ENCODE measurements at places on chromosomes 3 and 15. TPM values are rescaled to one million over a fixed set of nuclear protein-coding genes. Genes with fewer than 3 reads are reported as not detected.
A peak's percentile ranks its signal among the peaks of the same experiment; 100 is the strongest.

CPEB1 gene
- 2.4 TPM for total RNA-seq

EAF2 gene
- total RNA-seq, result 3.7 TPM

GRCh38 chr3:183116025-183116614 lies 16.8 kb upstream of the MCCC1 start:
- no peak for DNase-seq

GRCh38 chr15:29612701-29613100 lies 209.6 kb downstream of the TJP1 start:
- DNase-seq, result no peak

- DNase-seq, result no peak
Measured at GRCh38 chr3:37662785-37663184, 198.9 kb upstream of the CTDSPL start.

CELF6 gene
- 1.1 TPM for total RNA-seq

GRCh38 chr3:136022529-136023263 lies 57.2 kb downstream of the PPP2R3A start:
- no peak for DNase-seq

DNA sequence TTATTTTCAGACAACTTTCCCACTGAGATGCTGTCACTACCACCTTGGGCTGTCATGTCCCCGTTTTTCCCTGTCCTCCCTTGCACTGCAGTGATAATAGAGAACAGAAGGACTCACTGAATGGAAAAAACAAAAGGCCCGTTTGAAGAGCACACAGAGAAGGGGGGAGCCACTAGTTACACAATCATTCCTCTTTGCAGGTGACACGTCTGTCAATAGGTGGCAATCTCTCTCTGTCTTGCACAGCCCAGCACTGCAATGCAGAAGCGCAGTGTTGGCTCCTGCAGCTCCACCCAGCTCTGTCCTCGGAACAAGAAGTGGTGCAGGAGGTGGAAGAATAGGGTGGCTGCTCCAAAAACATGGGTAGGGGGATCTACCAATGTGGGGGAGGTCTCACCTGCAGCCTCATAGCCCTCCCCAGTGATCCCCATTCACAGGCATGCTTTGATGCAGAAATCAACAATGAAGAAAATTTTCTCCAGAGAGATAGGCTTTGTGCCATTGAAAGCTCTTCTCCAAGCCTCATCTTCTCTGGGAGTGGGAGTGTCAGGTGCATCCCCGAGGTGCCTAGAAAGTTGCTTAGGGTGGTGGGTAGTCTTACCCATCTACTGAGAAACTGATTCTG lies 31.8 kb downstream of the FSTL1 start:
- no peak for DNase-seq

CCDC9B gene
- total RNA-seq, result 165 TPM

PIF1 gene
- total RNA-seq, result 1.2 TPM

GRCh38 chr3:74646094-74646493 lies 31.6 kb upstream of the CNTN3 start:
- DNase-seq, result no peak

- no peak for DNase-seq
Measured at GRCh38 chr3:20246662-20247061, 60.7 kb upstream of the SGO1 start.

FAM174B gene
- total RNA-seq, result 22.2 TPM

TMIE gene
- 0.95 TPM for total RNA-seq

GRCh38 chr3:104018541-104018940 lies 1348.2 kb upstream of the ALCAM start:
- DNase-seq, result no peak

GRCh38 chr3:64489361-64490044 lies 198.3 kb downstream of the ADAMTS9 start:
- DNase-seq, result peak; percentile 42

DNA sequence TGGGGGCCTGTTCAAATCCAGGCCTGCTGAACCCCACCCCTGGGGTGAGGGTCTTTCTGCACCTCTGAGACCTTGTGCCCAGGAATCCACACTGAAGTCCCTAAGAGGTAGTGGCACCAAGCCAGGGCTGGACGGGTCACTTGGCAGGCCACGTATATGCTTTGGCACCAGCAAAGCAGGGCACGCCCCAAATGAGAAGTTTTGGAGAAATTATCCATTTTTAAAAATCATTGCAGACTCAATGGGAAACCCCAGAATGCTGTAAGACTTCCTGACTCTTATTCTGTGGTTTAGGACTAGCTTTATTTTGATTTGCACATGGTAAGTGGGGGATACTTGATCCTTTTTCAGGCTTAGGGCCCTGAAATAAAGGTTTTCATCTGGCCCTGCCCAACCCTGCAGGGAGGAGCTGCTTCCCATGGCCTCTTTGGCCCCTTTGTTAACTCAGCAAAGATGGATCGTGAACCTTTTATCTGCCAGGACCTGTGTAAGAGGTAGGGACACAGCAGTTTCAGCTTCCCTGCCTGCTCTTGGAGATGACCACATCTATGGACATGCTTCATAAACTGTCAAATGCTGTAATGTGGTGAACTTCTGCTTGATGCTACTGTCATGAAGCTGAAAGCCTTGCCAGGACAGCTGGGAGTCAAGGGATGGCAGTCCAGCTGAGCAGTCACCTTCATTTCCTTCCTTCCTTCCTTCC lies 88.0 kb downstream of the HMG20A start:
- no peak for DNase-seq

ONECUT1 gene
- total RNA-seq, result not detected

UCN2 gene
- 0.24 TPM for total RNA-seq

PHC3 gene
- total RNA-seq, result 42.4 TPM

ERC2 gene
- total RNA-seq, result 0.16 TPM

DNA sequence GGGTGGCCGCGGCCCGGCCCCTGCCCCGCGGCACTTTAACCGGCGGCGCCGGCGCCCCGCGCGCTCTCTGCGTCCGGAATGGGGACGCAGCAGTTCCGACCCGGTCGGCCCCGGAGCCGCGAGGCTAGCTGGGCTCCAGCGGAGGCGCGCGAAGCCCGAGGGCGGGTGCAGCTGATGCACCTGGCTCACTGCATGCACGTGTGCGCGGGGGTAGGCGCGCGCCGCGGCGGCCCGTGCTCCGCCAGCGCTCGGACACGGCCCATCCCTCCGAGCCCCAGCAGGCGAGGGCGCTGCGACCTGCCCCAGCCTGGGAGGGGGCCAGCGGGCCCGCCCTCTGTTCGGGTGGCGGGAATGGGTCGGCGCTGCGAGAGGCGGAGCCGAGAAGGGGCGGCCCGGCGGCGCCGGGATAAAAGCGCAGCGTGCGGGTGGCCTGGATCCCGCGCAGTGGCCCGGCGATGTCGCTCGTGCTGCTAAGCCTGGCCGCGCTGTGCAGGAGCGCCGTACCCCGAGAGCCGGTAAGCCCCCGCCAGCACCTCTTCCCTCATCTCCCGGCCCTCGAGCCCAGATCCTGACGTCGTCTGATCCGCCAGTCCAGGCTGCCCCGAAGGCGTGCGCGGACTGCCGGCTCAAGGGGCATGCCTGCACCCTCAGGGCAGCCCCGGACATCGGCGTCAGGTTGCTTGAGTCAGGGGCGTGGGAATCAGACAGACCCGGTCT lies at the start of the genes CHDH and IL17RB:
Gene CHDH (minus strand): TSS at position 286 of the 717 bp plus-strand sequence. CDS start 22,411 bp downstream, outside the sequence.
Gene IL17RB (plus strand): TSS at position 435 of the 717 bp plus-strand sequence. CDS start 21 bp downstream, at position 456.
- DNase-seq, result peak; percentile 64

DNA sequence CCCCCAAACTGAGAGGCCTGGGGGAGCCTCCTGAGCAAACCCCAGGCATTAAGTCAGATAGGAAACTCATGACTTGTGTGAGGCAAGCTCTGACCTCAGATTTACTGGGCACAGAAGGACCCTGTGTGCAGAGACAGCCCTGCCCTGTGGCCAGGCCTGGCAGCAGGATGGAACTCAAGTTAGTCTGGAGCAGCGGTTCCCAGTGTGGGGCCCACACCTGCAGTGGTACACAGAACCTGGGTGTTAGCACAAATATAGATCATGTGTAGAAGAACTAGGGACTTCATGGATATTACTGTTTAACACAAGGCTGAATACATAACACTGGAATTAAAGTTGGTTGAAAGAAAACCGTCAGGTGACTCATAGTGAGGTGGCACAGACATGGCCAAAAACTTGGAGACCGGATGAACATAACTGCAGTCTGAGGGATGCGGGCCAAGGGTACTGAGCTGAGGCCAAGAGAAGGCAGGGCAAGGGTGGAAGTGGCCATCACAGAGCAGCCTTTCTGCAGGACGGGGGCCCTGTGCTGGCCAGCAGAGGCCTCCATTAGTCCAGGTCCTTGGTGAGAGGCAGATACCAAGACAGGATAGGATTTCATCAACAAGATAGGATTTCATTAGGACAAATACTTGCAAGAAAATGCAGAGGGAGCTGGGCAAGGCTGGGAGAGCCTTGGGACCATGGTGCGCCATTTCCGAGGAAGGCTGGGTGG lies 40.9 kb downstream of the IRAK2 start:
- no peak for DNase-seq

DNA sequence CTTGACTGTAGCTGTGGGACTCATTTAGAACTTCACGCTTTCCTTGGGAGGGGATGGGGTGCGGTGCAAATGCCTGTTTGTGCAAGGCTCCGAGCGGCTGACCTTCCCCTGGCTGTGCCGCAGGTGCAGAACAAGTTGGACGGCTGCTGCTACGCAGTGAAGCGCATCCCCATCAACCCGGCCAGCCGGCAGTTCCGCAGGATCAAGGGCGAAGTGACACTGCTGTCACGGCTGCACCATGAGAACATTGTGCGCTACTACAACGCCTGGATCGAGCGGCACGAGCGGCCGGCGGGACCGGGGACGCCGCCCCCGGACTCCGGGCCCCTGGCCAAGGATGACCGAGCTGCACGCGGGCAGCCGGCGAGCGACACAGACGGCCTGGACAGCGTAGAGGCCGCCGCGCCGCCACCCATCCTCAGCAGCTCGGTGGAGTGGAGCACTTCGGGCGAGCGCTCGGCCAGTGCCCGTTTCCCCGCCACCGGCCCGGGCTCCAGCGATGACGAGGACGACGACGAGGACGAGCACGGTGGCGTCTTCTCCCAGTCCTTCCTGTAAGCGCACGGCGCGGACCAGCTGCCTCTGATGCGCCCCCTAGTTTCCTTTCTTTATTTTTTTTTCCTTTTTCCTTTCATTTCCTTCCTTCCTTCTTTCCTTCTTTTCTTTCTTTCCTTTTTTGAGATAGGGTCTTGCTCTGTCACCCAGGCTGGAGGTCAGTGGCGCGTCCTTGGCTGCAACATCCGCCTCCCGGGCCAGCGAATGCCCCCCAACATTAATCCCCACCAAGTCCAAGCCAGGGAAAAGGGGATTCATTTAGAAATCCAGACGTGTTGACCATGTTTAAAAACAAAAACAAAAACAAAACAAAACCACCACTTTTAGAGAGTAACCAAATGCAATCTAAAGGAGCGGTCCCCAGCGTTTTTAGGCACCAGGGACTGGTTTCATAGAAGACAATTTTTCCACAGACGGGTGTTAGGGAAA lies 42.7 kb downstream of the EIF2AK4 start:
- DNase-seq, result peak; percentile 73

DNA sequence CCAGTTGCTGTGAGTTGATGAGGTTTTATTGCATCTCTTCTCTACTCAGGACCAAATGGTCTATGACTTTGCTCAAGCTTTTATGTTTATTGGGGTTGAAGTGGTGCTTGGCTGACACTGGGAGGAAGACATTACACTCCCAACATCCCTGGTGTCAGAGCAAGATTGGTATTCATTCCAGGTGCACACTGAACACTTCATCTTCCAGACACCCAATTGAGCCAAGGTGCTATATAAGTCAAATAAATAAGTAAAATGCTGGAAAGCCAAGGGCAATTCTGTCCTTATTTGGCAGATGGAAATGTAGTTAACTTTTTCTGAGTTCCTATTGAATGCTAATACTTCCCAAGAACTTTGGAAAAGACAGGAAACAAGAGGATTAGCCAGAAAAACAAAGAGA lies 53.2 kb upstream of the CDV3 start:
- no peak for DNase-seq

DNA sequence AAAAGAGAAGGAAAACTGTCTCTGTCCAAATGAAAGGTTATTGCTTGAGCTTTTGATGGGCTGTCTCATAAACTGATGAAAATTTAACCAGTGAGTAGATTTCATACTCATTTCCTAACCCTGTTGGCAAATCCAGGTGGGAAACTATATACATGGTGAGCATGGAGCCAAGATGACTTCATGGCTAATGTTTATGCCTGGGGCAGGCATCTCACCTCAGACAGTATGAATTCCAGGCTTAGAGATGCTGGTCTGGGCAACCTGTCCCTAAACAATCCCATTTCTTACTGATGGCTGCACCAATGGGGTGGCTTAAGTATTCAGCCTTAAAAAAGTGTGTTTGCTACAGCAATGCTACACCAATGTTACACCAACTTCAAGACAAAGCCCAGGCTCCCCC lies 58.1 kb downstream of the SLTM start:
- no peak for DNase-seq

DNA sequence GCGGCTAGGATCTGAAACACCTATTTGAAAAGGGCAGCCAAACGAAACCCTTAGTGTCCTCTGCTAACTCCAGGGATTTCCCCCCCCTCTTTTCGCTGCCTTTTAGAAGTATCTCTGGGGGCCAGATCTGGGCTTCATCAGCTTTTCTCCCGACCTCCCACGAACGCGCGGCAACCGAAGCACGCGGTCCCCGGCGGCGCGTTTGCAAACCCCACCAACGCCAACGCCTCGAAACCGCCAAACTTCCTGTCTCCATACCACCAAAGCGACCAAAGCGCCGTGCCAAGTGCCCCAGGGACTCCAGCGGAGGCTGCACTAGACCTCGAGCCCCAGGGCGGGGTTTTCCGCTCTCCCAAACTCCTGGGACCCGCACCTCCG lies 155.8 kb upstream of the FRMD4B start:
- DNase-seq, result peak; percentile 31

SPCS1 gene
- 74.9 TPM for total RNA-seq

DNA sequence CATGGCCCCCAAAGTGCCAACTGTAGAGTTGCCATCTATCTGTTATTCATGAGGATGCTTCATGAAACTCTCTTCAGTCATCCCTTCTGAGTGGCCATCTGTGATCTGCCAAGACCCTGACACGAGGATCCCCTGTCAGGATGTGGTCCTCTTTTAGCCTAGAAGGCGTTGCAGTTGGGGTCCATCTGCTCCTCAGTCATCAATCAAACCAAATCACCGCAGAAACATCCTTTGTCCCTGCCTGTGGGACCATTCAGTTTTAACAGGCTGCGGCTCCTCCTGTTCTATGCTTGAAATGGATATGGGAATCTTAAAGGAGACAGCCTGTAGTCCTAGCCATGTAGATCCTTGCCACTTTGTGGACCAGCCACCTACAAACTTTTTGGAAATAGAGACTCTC lies 5.9 kb upstream of the RPS27L start:
- DNase-seq, result no peak

GRCh38 chr15:101207867-101208288 lies 44.0 kb downstream of the CHSY1 start:
- no peak for DNase-seq

DNA sequence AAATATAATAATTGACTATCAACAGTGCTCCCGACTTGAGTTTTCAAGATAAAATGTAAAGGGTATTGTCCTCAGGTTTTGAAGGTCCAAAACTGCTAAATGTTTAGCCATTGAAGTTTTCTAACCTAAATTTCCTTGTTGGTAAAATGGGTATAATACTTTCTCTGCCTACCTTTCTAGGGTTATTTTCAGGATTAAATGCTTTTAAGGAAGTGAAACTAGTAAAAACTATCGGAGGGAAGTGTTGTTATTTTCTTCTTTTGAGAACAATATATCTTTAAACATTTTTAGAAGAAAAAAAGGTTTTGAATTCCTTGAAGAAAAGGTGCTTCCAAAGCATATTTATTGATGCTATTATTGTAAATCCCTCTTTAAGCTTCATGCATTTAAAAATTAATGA lies 67.3 kb downstream of the FILIP1L start:
- no peak for DNase-seq

All from heart left ventricle (tissue), 16 donors.